Amygdala (tissue), 56 donors: ENCODE measurements at places on chromosomes 5 and 9.

- DNase-seq: no peak
These were observed 73.5 kb downstream of the C9orf57 start for GRCh38 chr9:71986900-71987299.

DNA sequence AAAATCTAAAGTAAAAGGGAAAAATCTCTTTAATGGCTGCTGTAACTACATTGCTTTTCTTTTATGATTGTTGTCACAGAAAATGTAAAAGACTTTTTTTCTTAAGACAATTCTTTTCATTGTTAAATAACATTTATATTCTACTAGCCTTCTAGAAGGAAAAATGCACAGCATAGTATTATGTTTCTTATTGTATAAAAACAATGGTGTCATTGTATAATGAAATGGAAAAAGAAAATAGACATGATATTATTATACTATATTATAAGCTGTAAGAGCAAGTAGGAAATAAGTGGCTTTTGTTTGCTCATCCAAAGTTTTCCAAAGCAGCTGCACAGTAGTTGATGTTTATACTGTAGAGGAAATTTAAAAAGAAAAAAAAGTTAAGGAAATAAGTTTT is 1021.7 kb downstream of the EFNA5 start:
- no peak for DNase-seq

DNA sequence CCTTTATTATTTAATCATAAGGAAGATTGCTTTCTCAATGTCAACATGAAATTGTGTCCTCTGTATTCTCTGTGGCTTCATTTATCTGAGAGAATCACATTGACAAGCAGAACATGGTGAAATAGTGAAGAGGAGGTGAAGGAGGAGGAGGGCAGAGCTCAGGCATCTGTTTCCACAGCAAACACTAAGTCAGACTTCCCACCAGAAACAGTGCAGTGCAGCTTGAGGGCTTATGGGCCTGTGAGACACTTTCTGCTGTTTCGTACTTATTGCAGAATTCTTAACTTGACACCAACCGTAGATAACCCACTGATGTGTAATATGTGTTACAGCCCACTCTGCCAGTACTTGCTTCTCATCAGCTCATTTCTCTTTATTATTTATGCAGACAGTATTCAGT is 386.3 kb downstream of the DIRAS2 start:
- DNase-seq: no peak

DNA sequence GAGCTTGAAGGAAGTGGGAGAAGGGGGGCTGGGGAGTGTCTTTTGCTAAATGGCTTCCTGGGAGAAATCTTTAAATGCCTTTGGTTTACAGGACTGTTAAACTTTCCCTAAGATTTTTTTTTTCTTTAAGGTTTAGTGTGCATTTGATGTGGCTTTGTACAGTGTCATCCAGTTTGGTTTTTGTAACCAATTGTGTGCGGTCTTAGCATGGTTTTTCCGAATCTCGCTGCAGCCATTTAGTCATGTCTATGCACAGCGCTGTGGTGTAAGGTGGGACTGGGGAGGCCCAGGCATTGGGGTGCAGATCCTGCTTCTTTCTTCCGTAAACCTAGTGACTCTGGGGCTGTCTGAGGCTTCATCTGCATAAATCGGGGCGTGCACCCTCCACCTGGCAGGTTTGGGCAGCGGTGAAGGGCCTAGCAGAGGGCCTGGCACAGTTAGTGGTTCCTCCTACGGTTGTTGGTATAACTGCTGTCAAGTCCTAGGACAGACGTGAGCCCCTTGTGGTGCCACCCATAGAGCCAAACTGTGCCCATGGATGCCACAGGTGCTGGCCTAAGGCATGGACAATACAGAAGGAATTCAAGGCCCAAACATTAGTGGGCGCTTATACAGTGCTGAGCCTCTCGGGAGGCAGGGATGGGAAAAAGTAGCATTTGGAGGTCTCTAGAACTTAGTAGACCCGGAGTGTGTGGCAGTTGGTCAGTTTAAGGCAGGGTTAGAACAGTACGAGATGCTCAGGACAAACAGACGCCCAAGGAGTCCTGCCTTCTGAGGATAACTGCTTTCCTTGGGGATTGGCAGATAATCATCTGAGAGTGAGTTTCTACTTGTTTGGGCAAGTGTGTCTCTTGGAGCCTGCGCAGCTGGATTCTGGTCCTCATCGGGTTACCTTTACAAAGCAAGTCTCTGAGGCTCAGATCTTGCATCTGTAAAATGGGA is 1.5 kb downstream of the PRRC2B start:
- DNase-seq: no peak

DNA sequence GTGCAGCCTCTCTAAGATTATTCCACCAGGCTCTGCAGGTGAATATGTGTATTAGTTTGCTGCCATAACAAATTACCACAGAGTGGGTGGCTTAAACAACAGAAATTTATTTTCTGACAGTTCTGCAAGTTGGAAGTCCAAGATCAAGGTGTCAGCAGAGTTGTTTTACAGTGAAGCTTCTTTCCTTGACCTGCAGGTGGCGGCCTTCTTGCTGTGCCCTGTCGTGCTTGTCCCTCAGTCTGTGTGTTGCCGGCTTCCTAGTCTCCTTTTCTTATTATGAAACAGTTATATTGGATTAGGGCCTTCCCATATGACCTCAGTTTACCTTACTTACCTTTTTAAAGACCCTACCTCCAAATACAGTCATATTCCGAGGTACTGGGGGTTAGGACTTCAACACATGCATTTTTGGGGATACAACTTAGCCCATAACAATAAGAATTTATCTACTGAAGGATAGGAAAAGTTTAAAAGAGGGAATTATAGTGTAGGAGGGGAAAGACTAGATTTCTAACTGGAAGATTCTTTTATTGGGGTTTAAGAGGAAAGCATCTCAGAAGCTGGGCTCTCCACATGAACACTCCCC is 97.4 kb downstream of the OSTF1 start:
- DNase-seq: no peak
